Kidney tubule cell (primary cell): ENCODE measurements at places on chromosomes 5 and 9.

DNA sequence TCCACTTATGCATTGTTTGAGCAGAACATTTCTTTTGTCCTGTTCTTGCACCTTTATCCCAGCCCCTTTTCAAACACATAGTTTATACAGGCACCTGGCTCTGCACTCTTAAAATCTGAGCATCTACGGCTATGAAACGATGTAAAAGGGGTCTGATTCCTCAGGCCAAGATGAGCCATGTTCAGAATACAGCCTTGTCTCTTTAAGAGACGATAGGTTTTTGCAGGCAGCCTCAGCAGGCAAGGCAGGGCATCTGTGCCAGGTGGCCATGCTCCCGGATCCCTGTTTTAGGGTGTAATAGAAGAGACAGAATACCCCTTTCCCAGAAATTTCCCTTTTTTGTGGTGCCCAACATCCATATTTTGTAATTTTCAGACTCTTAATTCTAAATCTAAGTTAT lies 89.1 kb upstream of the NFIB start:
- no peak for DNase-seq

DNA sequence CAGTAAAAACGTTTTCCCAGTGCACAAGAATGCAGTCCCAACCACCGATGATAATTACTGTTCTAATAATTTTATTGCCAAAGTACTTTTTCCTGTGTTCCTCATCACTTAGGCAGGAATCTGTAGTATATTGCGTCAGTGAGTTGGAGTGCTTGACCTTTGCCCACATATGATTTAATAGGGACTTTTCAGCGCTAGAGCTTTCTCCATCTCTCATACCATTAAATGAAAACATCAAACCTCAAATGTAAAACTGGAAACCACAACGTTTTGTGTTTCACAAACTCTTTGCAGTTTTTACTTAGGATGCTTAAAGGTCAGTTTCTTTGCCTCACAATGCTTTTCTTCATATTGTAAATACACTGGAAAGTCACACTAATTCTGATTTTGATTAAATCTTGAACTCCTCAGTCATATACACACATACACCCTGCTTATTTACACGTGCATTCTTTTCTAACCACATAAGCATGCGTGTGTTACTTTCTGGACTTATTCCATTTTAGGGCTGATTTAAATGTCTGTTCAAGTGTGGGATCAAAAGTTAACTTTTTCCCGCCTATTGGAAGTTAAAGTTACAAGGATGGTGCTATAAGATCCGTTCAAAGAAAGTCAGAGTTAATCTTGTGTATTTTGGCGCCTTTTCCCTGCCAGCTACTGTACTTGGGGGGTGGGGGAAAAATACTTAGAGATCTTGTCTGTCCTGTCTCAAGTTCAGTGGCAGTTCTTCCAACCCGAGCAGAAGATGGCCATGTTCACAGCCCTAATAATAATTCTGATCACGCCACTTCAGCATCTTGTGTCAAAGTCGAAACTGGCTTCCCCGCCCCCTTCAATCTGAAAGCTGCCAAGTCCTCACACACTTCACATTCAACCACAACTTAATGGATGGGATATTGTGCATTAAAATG lies 6.6 kb upstream of the NFIB start:
- peak; percentile 63 for DNase-seq

DNA sequence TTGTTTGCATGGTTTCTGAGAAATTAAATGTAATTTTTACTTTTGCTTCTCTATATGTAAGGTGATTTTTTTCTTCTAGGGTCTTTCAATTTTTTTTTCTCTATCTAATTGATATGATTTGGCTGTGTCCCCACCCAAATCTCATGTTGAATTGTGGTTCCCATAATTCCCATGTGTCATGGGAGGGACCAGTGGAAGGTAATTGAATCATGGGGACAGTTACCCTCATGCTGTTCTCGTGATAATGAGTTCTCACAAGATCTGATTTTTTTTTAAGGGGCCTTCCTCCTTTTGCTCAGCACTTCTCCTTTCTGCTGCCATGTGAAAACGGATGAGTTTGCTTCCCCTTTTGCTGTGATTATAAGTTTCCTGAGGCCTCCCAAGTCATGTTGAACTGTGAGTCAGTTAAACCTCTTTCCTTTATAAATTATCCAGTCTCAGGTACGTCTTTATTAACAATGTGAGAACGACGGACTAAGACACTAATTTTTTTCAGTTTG lies 150.8 kb downstream of the MTRR start:
- DNase-seq = no peak

GRCh38 chr9:101966691-101967090 lies 228.2 kb upstream of the GRIN3A start:
- no peak for DNase-seq

- peak; percentile 29 for DNase-seq
Observed at GRCh38 chr9:104780796-104781395, 17.0 kb downstream of the NIPSNAP3B start.

- no peak for DNase-seq
Observed at GRCh38 chr5:359301-359897, 37.9 kb downstream of the AHRR start.
